Activated gamma-delta T cell treated with anti-CD3 and anti-CD28 coated beads, Interleukin-2, amount 50 U/mL, for 16 hours (primary cell): ENCODE measurements at places on chromosomes 5 and 9.

- no peak for DNase-seq
These were observed 3.2 kb downstream of the TERT start for GRCh38 chr5:1291611-1292080.

- no peak for DNase-seq
These were observed 308.2 kb downstream of the ZNF608 start for GRCh38 chr5:124438026-124438902.

GRCh38 chr9:23801523-23801922 lies 24.5 kb downstream of the ELAVL2 start:
- DNase-seq = no peak

- DNase-seq = no peak
These were observed 15.6 kb downstream of the SPACA9 start for GRCh38 chr9:132894346-132894745.

- no peak for DNase-seq
These were observed 24.6 kb downstream of the CAMK2A start for GRCh38 chr5:150264667-150265603.

- no peak for DNase-seq
These were observed 37.2 kb upstream of the OTULIN start for GRCh38 chr5:14627270-14627669.

- no peak for DNase-seq
These were observed 1.4 kb downstream of the BAAT start for GRCh38 chr9:101383361-101383760.

DNA sequence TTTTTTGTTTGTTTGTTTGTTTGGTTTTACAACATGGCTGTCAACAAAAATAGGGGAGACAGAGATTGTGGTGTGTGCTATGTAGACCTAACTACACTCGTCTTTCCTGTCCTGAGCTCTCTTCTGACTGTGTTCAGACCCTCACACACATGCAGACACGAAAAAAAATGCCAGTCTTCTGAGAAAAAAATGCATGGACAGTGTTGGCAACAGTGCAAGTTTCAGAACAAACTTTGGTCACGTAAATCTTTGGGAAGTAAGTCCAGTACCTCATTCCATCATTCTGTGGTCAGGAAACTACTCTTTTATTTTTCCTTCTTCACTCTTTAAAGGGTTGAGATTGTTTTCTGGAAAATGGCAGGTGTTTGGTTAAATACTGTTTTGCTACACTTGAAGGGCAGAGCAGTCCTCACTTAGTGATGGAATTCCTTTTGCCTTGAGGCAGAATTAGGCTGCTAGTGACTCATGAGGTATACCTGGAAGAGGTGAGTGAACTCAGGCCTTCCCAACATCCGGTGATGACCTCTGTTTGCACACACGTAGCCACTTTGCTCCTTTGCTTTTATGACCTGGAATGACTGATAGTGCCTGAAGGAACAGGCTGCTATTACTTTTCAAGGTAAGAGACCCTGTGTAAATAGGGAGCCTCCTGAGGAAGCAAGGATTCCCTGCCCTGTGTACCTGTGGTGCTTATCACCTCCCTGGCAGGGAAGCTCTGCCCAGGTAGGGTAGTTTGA lies 81.6 kb upstream of the TNFAIP8 start:
- no peak for DNase-seq

- no peak for DNase-seq
These were observed 66.8 kb upstream of the IL17B start for GRCh38 chr5:149445739-149446369.

DNA sequence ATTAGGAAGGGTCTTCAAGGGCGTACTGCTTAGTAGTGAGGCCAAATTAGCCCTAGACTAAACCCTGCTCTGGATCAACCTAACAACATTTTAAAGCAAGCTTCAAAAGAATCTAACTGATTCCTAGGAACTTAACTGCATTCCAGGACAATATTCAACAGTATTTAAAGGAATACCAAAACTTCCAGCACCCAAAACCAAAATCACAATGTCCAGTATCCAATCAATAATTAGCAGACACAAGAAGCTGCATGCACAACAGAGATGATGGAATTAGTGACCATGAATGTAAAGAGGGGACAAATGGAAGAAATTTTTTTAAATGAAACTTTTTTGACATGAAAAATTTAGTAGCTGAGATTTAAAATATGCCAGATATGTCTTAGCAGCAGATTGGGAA lies 53.9 kb downstream of the CETN3 start:
- no peak for DNase-seq

- DNase-seq = no peak
These were observed 6.0 kb upstream of the ADAMTS16 start for GRCh38 chr5:5134107-5134506.

GRCh38 chr5:131589510-131590348 lies 45.3 kb downstream of the RAPGEF6 start:
- no peak for DNase-seq

DNA sequence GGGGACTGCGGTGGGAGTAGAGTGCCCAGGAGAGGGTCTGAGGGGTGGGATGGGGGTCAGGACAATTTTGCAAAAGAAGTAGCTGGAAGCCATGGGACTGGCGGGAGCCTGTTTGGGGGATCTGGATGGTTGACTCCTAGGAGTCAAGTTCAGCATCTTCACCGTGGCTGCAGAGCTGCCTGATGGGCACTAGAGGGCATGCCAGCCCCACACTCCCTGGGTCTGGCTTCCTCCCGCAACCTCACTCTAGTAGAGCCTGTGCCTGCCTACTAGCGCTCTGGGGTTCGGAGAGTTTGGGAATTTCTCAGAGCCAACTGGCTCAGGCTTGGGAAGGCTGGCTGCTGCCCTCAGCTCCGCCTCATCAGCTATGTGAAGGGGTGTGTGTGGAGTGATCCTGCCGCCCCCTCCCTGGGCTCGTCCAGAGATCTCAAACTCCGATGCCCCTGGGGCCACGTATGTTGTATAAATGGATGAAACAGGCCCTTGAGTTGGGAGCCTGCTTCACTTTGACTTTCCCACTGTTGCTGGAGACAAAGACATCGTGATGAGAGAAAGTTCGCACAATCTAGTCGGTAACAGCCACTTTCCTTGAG lies 10.8 kb downstream of the TSPAN17 start:
- peak; percentile 46 for DNase-seq

GRCh38 chr9:136882109-136882946 lies 4.0 kb upstream of the TRAF2 start:
- peak; percentile 84 for DNase-seq

DNA sequence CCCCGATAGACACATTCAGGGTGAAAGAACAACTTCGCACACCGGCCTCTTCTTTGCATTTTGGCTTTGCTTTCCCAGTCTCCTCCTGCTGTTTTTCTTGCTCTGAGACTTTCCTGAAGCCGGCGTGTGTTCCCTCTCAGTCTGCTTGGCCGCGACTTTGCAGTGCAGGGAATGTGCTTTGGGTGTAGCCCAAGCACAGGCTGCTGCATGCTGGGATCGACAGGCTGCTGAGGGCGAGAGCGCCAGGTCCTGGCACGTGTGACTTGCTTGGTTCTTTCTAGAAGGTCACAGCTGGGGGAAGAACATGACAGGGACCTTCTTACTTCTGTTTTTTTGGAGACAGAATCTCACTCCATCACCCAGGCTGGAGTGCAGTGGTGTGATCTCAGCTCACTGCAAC lies 40.6 kb downstream of the TENT4A start:
- DNase-seq = no peak

DNA sequence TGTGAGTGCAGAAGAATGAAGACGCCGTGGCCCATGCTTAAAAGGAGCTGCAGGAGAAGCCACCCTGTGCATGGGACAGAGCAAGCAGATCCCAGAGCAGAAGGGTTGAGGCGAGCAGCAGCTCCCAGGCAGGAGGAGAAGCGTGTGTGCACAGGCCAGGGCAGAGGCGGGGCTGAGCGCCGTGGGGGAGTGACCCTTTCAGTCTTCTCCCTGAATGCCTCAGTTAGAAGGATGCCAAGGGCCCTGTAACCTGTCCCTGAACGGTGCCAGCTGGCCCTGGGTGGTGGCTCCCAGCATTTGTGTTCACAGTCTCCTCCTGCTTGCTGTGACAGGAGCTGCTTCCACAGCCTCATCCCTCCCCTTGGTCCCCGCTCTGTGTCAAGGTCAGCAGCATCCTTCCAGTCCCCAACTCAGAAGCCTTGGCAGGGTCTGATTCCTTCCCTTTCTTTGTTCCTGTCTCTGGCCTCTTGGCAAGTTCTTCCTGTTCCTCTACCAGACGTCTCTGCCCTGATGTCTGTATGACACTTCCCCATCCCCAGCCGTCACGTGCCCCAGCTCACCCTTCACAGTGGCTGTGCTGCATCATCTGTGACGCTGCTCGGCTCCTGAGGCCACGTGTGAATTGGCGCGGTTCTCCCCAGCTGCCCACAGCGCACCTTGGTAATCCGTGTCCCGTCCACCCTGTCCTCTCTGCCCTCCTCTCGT lies 5.2 kb downstream of the EXOC3 start:
- no peak for DNase-seq

DNA sequence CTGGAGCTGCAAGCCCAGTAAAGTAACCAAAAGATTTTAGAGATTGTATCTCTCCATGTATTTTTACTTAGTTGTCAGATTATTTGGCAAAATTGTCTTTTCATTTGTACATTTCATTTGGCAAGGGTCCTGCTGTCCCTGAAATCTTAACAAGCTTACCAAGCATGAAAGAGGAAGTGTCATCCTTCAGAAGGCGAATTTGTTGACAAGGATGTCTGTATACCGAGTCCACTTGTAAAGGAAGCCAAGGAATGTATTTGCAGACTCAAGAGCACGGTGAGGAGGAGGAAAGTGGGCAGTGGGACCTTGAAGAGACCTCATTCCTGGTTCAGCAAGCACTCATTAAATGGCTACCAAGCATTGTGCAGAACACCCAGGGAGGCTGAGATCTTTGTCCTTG lies 7.5 kb upstream of the OTULINL start:
- DNase-seq = no peak

GRCh38 chr9:127548352-127548881 lies 63.7 kb upstream of the STXBP1 start:
- no peak for DNase-seq

- DNase-seq = no peak
These were observed 13.7 kb upstream of the CXCL14 start for GRCh38 chr5:135592312-135593045.

DNA sequence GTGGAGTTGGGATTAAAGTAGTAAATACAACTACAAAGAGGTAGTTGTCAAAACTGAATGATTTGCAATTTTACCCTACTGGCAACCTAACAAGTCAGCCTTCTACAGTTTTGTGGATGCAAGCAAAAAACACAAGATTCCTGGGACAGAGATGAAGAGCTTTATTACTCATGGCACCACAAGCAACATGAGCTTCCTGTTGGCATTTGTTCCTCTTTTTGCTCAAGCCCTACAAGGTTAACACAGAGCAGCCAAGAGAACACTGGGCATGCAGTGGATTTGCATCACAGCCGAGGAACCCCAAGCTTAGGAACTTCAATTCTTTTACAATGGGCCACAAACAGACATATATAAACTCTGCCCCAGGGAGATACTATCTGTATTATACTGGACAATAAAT lies 28.8 kb upstream of the DMAC1 start:
- no peak for DNase-seq

DNA sequence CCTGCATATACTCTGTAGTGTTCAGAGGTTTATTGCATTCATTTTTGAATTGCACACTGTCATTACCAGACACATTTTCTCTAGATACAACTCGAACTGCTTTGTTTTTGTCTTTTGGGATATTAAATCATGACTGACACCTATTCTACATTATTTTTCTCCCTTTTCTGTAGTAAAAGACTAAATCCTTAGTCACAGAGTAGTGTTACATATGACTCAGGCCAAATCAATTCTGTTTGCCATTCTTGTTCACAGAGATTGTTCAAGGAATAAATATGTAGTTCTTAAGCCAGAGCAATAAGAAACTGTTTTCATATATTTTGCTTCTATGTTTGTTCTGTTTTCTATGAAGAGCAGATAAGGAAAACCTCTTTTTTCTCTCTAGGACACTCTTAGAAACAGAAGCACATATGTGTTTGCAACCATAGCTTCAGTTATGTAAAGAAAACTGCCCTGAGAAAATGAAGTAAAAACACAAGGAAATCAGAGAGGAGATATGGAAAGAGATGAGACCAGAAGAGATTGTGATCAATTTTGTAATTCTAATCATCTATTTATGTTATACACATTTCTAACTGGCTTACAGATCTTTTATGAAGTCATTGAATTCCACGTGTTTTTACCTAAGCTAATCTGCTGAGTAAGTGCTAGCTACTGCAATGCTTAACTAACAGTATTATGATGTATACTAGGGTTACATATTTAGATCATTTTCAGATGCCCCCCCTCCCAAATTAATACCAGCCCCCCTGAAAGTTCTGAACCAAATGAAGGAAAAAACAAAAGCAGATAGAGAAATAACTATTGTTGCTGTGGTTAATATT lies 1995.6 kb upstream of the CDH6 start:
- no peak for DNase-seq

- DNase-seq = no peak
These were observed at the start of gene PDE8B for GRCh38 chr5:77210091-77210963. Gene PDE8B (plus strand): TSS chr5:77210680. CDS start chr5:77210926, 246 bp downstream.

- DNase-seq = no peak
These were observed 363.4 kb upstream of the ZNF608 start for GRCh38 chr5:125109816-125110215.

- DNase-seq = no peak
These were observed 57.4 kb upstream of the SLC25A51 start for GRCh38 chr9:37961351-37961750.

DNA sequence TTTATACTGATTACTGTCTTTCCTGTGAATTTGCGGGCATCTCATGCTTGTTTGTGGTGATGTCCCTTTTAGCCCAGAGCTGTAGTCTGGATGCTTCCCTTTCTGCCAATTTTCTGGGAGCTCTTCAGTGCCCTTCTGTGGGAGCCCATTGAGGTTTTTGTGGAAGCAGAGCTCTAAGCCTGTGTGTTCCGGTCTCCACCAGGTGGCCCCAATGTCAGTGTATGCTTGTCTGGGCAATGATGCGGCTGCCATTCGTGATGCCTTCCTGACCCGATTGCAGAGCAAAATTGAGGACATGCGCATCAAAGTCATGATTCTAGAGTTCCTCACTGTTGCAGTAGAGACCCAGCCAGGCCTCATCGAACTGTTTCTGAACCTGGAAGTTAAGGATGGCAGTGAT lies 35.1 kb downstream of the SH3GLB2 start:
- DNase-seq = no peak

- no peak for DNase-seq
These were observed 396.1 kb downstream of the GADD45G start for GRCh38 chr9:90000925-90001324.

DNA sequence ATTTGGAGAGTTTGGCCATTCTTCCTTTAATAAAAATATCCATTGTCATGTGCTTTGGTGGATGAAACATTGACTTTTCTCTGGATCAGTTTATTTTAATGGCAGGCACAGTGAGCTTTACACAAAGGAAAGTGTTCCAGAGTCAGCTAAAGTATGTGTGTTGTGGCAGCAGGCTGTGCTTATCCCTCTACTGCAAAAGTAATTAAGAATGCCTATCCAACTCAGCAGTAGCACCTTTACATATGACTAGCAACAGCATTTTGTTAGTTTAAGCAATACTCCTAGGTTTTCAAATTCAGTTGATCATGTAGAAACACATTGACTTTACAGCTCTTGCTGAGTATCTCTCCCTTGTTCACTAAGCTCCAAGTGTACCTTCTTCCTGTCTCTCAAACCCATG lies 730.5 kb upstream of the RGMB start:
- no peak for DNase-seq

GRCh38 chr5:136015966-136016650 lies 12.7 kb upstream of the TGFBI start:
- DNase-seq = no peak

- no peak for DNase-seq
These were observed 930 bp downstream of the ANKS6 start for GRCh38 chr9:98795295-98795955.

- DNase-seq = no peak
These were observed 125.3 kb upstream of the RFX3 start for GRCh38 chr9:3650994-3651622.
